Midbrain (tissue), 1 donor: ENCODE measurements at places on chromosomes 1 and 21.

DNA sequence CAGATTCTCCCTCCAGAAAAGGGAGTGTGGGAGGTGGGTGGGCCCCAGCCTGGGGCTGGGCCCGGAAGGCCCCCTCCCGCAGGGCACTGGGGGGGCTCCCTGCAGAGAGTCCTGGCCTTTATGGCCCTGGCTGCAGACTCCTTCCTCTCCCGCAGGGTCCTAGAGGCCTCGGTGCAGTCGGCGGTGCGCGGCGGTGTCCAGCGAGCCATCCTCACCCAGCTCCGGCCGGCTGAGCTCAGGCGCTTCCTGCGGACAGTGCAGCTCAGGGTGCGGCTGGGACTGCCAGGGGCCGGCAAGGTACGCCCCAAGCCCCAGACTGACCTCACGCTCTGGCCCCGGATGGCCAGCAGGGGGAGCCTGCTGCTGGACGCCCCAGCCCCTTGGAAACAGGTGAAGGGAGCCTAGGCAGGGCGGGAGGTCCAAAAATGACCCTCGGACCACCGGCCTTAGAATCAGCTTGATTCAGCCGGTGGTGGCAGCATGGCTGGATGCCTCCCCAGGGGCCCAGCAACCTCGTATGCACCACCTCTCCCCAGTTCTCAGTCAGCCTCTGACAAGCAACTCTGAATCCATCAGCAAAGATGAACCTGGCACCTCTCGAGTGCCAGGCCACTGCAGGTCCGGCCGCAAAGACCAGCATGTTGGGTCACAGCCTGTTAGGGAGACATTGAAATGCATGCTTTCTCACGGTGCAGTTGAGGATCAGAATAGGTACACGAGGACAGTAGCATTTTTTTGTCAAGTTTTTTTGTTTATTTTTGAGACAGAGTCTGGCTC, 20.6 kb downstream of the MTHFR start:
- DNase-seq: peak; percentile 26

- DNase-seq: no peak
These were observed 110.1 kb downstream of the CCDC185 start for GRCh38 chr1:223503348-223503747.

DNA sequence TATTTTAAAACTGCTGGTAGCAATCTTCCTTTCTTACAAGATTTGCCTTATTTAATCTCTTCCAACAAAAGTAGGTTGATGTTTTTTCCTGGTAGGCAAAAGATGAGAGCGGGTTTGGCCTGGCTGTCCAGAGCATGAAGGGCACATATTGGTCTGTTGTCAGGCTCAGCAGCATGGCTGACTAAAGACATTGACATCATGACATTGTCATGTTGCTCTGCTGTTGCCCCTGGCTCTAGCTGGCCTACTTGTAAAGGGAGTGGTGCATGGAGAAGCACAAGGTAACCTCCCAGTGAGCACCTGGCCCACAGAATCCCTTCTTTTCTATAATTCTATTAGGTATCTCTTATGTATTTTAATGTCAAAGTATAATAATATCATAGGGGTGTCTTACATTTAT, 23.6 kb downstream of the GNPAT start:
- no peak for DNase-seq

DNA sequence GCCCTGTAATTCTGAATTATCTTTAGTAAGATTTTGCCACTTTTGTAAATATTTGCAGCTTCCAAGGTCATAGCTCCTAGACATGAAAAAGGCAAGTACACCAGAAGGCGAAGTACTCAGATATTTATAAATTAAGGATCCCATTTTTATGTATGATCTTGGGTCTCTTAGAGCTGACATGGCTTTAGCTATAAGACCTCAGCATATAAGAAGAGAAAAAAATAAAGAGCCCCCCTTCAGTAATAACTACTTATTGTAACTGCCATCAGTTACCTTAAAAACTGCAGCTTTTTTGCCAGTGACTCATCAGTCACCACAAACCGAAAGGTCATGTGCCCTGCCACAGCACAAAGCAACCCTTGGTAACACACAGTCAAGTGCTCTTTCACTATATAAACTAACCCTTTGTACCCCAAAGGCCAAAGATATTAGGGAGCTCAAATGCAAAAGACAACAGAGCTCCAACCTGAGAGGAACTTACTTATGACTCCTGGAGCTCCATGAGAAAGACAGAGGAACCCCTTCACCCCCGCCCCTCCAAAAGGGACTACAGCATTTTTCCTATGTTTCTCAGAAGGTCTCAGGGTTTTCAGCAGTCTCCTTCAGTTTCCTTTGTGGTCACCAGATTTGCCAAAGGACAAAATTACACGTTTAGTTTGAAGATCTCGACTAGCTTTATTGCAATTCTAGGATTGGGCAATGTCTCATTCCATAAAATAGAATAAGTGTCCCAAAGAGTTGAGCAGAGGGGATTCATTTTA, 219.8 kb upstream of the DUSP10 start:
- DNase-seq: no peak

GRCh38 chr1:89998306-89998705, 3.4 kb downstream of the ZNF326 start:
- no peak for DNase-seq

GRCh38 chr1:116508984-116509980, 61.5 kb downstream of the CD58 start:
- DNase-seq: no peak

GRCh38 chr1:6519935-6520671, 28.6 kb upstream of the PLEKHG5 start:
- peak; percentile 65 for DNase-seq

DNA sequence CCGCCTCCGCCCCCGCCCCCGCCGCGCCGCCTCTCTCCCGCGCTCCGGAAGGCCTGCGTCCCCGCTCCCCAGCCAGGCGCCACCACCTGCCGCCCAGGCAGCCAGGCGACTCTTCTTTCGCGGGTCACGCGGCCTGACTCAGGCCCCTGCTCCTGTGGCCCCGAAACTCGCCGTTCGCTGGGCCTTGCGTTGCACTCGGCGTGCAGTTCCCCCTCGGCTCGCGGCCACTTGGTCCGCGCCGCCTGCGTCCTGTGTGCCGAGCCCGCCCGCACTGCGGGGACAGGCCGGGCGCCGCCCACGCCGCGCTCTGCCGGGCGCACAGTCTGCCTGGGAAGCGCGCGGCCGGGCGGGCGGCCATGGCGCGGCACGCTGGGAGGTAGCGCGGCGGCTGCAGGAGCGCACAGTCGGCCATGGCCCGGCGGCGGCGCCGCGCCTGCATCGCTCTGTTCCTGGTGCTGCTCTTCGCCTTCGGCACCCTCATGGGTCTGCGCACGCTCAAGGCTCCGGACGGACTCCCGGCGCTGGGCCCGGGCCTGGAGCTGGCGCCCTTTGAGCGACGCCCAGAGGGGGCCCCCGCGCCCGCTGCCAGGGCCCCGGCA, at the start of gene MANEAL:
Gene MANEAL, plus strand, starts transcription at position 75 of the 599 bp plus-strand sequence. Its CDS starts 336 bp downstream, at position 411.
- DNase-seq: peak; percentile 61

DNA sequence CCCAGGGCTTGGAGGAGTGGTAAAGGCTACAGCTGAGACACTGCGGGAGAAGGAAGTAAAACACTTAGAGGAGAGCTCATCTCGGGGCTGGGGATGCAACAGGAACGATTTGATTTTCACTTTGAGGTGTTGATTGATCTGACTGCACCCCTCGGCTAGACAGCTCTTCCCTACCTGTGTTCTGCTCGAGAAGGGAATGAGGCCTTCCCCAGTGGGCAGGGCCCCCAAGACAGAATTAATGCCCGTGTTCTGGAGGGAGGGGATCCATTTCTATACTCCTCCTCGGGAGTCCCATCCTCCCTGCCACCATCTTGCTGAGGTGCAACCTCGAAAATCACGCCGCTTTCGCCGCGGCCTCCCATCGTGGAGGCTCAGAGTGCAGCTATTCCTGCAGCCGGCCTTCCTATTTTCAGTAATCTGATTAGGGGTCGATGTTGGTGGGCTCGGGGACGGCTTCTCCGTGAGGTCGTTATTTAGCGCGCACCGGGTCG, 2.4 kb downstream of the ATP2B4 start:
- no peak for DNase-seq
